Liver (tissue), 10 donors: ENCODE measurements at places on chromosomes 2 and 18.

GRCh38 chr2:218434456-218434855 lies 15.5 kb downstream of the VIL1 start:
- H3K27me3 ChIP-seq, result no peaks in the 10 kb centered on the region
- no peak overlapping the region for H3K4me3 ChIP-seq
- H3K4me1 ChIP-seq, result peaks cover 3% of the 10 kb centered on the region
- H3K36me3 ChIP-seq, result peaks cover 62% of the 10 kb centered on the region

DNA sequence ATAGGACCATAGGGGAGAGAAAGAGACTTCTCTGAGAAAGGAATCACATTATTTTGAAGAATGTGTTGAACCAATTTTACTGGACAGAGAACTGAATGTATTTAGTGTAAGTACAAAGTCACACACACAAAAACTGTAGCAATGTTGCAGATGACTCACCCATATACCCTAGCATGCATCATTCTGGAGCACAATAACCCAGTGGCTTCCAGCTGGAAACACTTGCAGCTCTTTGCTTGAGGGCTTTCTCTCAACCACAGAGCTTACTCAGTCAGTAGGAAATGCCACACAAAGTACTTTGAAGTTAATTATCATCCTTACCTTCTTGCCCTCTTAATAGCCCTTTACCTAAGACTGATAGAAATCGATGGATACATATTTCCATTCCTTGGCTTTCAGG lies 760.0 kb upstream of the FSHR start:
- no peak overlapping the region for H3K27ac ChIP-seq
- DNase-seq, result no peak
- H3K4me1 ChIP-seq, result no peaks in the 10 kb centered on the region
- H3K4me3 ChIP-seq, result no peak overlapping the region

DNA sequence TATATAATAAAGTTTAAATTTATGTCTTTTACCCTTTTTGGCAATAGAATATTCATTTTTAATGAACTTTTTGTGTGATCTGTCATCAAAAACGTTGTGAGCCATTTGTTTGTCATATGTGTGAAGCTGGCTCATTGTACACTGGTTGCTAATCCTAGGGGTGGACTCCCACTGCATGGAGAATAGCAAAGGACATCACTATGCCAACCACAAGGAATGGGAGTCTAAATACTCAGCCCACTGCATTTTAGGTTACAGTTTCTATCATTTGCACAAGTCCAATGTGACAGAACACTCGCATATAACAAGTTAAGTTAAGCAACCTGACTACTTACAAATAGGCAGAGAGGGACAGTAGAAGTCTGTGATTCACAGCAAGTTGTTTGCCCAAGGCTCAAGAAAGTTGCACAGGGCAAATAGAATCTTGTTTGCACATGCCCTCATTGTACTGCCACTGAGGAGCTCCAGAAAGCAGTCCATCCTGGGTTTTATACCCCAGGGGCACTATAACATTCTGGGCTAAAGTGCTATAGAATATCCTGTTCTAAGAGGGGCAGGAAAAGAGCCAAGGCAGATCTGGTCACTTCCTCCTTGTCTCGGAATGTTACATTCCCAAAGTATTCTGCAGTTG lies 545.9 kb upstream of the GCFC2 start:
- H3K4me1 ChIP-seq, result no peaks in the 10 kb centered on the region
- no peak overlapping the region for H3K4me3 ChIP-seq
- no peak overlapping the region for H3K27ac ChIP-seq
- no peaks in the 10 kb centered on the region for H3K36me3 ChIP-seq

- H3K27me3 ChIP-seq, result no peaks in the 10 kb centered on the region
- no peak overlapping the region for H3K27ac ChIP-seq
- no peak for DNase-seq
- H3K4me3 ChIP-seq, result no peak overlapping the region
Measured at GRCh38 chr18:2108591-2108990, 462.7 kb downstream of the METTL4 start.

GRCh38 chr2:198374375-198375082 lies 570.1 kb downstream of the PLCL1 start:
- no peak for DNase-seq
- H3K27ac ChIP-seq, result no peak overlapping the region
- no peaks in the 10 kb centered on the region for H3K4me1 ChIP-seq
- no peak overlapping the region for H3K4me3 ChIP-seq

GRCh38 chr2:112870841-112871835 lies 34.6 kb upstream of the IL1B start:
- no peaks in the 10 kb centered on the region for H3K4me1 ChIP-seq
- H3K4me3 ChIP-seq, result no peak overlapping the region
- no peaks in the 10 kb centered on the region for H3K27me3 ChIP-seq
- H3K27ac ChIP-seq, result no peak overlapping the region
- H3K36me3 ChIP-seq, result no peaks in the 10 kb centered on the region

DNA sequence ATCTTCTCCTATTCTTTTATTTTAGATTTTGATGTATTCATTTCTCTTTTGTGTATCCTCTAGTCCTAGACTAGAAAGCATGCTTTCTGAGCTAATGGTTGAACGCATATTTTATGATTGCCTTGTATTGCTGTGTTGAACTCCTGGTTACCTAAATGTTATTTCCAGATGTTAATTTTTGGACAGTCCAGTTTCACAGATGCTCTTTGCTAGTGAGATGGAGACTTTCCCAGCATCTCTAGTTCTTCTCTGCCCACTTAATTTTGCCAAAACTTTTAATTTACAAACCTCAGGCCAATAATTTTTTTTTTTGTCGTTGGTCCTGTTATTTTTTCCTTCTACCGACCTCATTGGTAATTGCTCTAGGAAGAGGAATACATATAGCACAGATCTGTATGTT lies 153.2 kb downstream of the HAUS1 start:
- no peaks in the 10 kb centered on the region for H3K27me3 ChIP-seq
- H3K36me3 ChIP-seq, result no peaks in the 10 kb centered on the region
- no peak for DNase-seq
- no peak overlapping the region for H3K27ac ChIP-seq

DNA sequence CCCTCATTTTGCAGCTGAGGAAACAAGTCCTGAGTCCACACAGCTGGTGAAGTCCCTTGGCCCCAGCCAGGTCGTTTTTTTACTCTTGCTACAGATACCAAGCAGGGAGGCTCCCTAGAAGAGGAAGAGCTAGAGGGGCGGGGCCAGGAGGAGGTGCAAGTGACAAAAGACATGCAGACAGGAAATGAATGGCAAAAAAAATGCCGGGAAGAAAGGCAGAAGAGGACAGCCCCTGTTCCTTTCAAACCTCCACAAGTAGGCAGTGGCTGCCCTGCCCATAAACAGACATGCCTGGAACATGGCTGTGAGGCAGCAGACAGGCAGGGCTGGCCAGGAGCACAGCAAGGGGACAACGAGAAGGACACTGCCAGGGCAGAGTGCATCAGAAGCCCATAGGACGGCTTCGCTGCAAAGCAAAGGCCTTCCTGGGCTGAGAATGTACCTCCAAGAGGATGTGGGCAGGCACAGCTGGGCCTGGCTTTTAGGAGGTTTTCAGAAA lies 108.7 kb downstream of the ZBTB7C start:
- no peaks in the 10 kb centered on the region for H3K36me3 ChIP-seq
- no peaks in the 10 kb centered on the region for H3K4me1 ChIP-seq
- no peak overlapping the region for H3K4me3 ChIP-seq

DNA sequence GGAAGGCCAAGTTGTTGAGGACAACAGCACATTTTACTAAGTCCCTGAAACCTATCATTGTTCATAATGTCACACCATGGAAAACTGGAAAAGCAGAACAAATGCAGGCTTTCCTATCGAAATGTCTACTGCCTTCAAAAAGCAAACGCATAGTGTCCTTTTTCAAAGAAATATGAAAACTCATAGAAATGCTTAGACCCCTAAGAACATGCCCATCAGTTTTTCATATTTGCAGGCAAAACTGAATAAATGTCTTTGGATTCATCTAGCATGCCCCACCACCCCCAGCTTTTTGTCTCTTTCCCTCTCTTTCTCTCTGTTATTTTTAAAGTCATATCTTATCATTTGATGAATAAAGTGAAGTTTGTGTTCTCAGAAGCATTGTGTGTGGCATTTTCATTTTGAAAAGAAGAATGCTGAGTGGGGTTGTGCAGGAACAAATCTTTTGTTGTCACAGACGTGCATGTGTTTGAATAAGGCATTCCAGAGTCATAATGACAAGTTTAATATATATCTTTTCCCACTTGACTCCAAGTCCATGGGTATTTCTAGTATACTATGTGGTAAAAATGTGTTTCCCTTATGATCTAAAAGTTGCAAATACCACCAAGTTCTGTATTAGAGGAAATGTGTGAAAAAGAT lies 2180.0 kb upstream of the PIK3C3 start:
- no peak overlapping the region for H3K27ac ChIP-seq
- no peaks in the 10 kb centered on the region for H3K27me3 ChIP-seq
- no peak for DNase-seq

GRCh38 chr2:54529935-54530334 lies 73.8 kb downstream of the SPTBN1 start:
- no peaks in the 10 kb centered on the region for H3K36me3 ChIP-seq
- no peak overlapping the region for H3K4me3 ChIP-seq
- no peaks in the 10 kb centered on the region for H3K27me3 ChIP-seq
- H3K27ac ChIP-seq, result no peak overlapping the region

- DNase-seq, result no peak
- no peaks in the 10 kb centered on the region for H3K36me3 ChIP-seq
- H3K27me3 ChIP-seq, result peaks cover 39% of the 10 kb centered on the region
- H3K27ac ChIP-seq, result no peak overlapping the region
- no peak overlapping the region for H3K4me3 ChIP-seq
Measured at GRCh38 chr2:218878926-218879761, 1.5 kb upstream of the WNT10A start.

DNA sequence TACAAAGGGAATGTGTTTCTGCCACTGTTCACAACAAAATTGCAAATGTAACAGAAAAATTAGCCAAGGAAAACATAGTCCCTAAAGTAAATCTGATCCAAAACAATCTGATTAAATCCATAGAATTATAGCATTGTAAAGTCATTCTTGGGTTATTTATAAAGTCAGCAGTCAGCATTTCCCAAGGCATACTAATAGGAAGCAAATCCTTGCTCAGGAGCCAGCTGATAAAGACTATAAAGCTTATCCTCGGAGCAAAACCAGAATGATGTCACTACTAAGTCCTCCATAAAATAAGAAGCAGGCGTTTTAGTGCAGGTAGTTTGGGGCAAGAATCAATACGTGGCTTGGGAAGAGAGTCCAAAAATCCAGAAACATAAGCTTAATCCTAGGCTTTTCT lies 67.3 kb upstream of the CSRNP3 start:
- H3K27ac ChIP-seq, result no peak overlapping the region
- H3K4me1 ChIP-seq, result no peaks in the 10 kb centered on the region
- no peaks in the 10 kb centered on the region for H3K27me3 ChIP-seq
- no peaks in the 10 kb centered on the region for H3K36me3 ChIP-seq

DNA sequence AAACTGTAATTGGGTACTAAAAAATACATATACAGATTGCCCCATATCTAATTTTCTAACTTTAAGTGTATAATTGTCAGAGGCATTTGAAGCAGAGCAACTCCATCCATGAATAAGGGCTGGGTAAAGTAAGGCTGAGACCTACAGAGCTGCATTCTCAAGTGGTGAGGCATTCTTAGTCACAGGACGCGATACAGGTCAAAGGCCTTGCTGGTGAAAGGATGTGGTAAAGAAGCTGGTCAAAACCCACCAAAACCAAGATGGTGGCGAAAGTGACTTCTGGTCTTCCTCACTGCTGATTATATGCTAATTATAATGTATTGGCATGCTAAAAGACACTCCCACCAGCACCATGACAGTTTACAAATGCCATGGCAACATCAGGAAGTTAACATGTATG lies 50.0 kb downstream of the SLC8A1 start:
- no peaks in the 10 kb centered on the region for H3K4me1 ChIP-seq
- no peaks in the 10 kb centered on the region for H3K27me3 ChIP-seq
- no peak overlapping the region for H3K4me3 ChIP-seq
- no peaks in the 10 kb centered on the region for H3K36me3 ChIP-seq

DNA sequence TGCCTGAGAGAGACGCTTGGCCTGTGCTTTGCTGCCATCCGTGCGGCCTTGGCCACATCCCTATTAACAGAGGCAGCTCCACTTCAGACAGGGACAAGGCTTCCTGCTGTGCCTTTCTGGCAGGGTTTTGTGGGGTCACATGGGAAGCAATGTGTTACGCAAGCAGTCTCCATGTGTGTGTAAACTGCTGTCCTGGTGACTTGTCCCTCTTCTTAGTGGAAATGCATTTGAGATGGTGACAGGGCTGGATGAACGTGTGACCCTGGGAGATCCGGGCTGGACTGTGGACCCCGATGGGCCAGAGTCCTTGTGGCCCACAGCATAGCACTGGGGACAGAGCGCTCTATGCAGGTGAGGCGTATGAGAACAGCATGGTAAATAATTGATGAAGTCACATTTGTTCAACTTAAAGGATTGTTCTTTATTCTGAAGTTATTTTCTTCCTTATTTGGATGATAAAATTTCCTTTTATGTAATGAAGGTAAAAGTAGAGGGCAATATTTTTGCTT lies 23.2 kb downstream of the ASB1 start:
- no peaks in the 10 kb centered on the region for H3K27me3 ChIP-seq
- H3K4me3 ChIP-seq, result no peak overlapping the region
- H3K27ac ChIP-seq, result peak overlapping the region; percentile 71
- H3K36me3 ChIP-seq, result peaks cover 12% of the 10 kb centered on the region
- DNase-seq, result peak; percentile 62
- H3K4me1 ChIP-seq, result peaks cover 7% of the 10 kb centered on the region

DNA sequence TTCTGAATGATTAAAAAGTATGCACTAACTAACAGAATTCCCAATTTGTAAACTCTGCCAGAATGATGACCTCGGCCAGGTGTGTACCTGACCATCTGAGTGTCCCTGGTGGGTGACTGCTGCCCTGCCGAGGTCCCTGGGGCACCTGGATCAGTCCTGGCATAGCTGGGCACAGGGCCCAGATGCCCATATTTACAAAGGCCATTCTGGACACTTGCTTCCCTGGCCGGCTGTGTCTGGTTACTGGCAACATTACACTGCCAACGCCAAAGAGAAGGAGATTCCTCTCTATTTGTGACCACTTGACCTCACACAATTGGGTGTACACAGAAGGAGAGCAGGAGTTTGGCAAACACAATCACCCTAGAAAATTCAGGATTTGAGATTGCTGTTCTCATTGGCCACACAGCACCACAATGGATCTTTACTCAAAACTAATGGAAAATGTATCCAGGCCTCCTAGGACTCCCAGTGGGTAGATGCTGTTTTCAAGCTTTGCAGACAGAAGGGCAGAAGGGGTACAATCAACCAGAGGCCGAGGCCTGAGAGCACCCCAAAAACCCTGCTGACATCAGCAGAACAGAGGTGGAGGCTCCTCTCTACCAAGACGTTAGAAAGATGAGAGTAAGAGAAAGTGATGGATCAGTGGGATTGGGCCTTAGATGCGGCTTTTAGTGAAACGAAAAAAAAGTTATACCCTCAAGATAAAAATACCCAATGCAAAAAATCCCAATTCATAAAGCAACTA lies 58.3 kb upstream of the PXDN start:
- H3K27me3 ChIP-seq, result no peaks in the 10 kb centered on the region
- H3K36me3 ChIP-seq, result no peaks in the 10 kb centered on the region
- no peak for DNase-seq
- no peaks in the 10 kb centered on the region for H3K4me1 ChIP-seq
- H3K27ac ChIP-seq, result no peak overlapping the region
- no peak overlapping the region for H3K4me3 ChIP-seq

GRCh38 chr2:199228887-199229819 lies 228.6 kb downstream of the SATB2 start:
- no peaks in the 10 kb centered on the region for H3K4me1 ChIP-seq
- DNase-seq, result no peak
- H3K36me3 ChIP-seq, result no peaks in the 10 kb centered on the region
- no peak overlapping the region for H3K27ac ChIP-seq
